ENCODE measurements at places on chromosomes 6 and 20. TPM values are rescaled to one million over a fixed set of nuclear protein-coding genes. Genes with fewer than 3 reads are reported as not detected.

The SLC22A16 gene
- not detected for total RNA-seq

The CLIC5 gene
- total RNA-seq = not detected

The SLC17A1 gene
- total RNA-seq = not detected

The TNFRSF21 gene
- total RNA-seq = 157 TPM

The RAET1G gene
- total RNA-seq = 30.8 TPM

The HLA-DOB gene
- total RNA-seq = 2.2 TPM

The SLC17A9 gene
- total RNA-seq = 1.6 TPM

The MCHR2 gene
- total RNA-seq = not detected

The CCN6 gene
- total RNA-seq = 0.14 TPM

The PSMB9 gene
- 1.6 TPM for total RNA-seq

The SLCO4A1 gene
- 4.0 TPM for total RNA-seq

The PDSS2 gene
- total RNA-seq = 10.5 TPM

The CAP2 gene
- total RNA-seq = 3.7 TPM

The CST7 gene
- not detected for total RNA-seq

The MAP3K5 gene
- total RNA-seq = 8.8 TPM

The SPATS1 gene
- not detected for total RNA-seq

The OTOR gene
- total RNA-seq = not detected

The FNDC11 gene
- total RNA-seq = 1.3 TPM

The FAM217A gene
- total RNA-seq = not detected

The RAET1L gene
- 27.2 TPM for total RNA-seq

The DNMT3B gene
- total RNA-seq = 2.5 TPM

The CHMP4B gene
- total RNA-seq = 38.3 TPM

All from airway epithelial cell (primary cell).